ENCODE measurements at places on chromosomes 1 and 21. TPM values are rescaled to one million over a fixed set of nuclear protein-coding genes. Genes with fewer than 3 reads are reported as not detected.

The DENND1B gene
- 2.9 TPM for polyA plus RNA-seq

The SGIP1 gene
- 1.5 TPM for polyA plus RNA-seq

The AADACL4 gene
- polyA plus RNA-seq: not detected

The HCRTR1 gene
- not detected for polyA plus RNA-seq

The OR2M3 gene
- polyA plus RNA-seq: not detected

The HSPB7 gene
- 21.9 TPM for polyA plus RNA-seq

Data from ovary (tissue), 10 donors.